Stimulated activated CD4-positive, alpha-beta T cell treated with anti-CD3 and anti-CD28 coated beads, Interleukin-15, amount 100 ng/mL, for 1 hour (primary cell): ENCODE measurements at places on chromosomes 5 and 9.

- DNase-seq, result no peak
Measured at GRCh38 chr9:109317979-109318741, 2.7 kb downstream of the EPB41L4B start.

DNA sequence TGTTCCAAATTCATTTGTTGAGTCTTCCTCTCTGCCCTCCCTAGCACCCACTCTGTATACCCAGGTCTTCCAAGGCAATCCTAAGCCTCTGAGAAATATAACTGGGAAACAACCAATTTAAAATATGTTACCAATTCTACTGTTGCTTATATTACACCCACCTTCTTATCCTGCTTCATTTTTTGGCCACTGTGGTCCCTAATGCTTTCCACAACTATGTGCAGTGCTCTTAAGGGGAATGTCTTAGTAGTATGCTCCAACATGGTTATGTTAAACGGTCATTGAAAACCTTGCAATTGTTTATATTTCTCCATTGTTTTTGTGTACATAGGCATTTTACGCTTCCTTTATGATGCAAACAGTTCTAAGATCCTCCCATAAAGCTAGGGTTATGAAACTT is 273.1 kb upstream of the HAPLN1 start:
- DNase-seq, result no peak

DNA sequence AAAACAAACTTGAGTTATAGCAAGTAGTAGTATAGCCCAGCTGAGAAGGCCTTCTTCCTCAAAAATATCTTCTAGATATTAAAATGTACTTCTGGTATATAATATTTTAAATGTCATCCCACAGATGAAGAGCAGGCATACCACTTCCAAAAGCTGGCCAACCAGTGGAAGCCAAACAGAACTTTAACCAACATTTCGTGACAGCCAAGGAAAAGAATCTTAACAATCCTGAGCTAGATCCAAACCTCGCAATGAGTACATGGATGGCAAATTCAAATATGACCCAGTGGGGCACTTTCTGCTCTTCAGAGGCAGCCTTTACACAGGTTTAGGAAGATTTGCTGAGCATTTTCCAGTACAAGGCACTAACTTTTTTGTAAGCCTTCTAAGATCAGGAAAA is 91.8 kb upstream of the ACO1 start:
- DNase-seq, result no peak

DNA sequence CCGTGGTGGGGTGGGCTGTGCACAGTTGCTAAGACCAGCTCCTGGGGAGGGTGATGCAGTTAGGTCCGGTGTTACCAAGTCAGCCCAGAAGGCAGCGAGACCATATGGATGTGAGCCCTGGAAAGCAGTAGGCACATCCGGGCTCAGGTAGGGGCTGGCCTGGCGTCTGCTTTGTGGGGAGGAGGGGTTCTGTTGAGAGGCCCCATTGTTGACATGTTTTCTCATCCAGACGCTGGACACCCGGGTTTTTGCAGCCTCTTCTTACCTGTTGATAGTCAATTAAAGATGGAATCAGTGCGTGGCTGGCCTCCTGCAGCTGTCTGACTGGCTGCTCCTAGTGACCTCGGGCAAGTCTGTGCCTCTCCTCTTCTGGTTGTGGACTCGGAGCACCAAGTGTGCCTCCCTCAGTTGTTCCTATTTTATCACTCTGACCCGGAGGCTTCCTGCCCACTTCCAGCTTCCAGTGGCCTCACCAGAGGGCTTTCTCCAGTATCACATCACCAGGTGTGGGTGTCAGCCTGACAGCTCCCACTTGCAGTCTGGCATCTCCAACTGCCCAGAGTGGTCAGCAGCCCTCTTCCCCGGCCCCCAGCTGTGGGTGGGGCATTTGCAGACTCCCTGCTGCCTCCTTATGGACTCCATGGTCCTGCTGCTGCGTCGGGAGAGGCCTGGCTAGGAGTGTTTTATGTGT is 90.8 kb downstream of the EHMT1 start:
- no peak for DNase-seq

GRCh38 chr9:26893030-26893676 is 551 bp upstream of the CAAP1 start:
- DNase-seq, result no peak

- no peak for DNase-seq
Measured at GRCh38 chr9:38361473-38361850, 31.0 kb upstream of the ALDH1B1 start.

DNA sequence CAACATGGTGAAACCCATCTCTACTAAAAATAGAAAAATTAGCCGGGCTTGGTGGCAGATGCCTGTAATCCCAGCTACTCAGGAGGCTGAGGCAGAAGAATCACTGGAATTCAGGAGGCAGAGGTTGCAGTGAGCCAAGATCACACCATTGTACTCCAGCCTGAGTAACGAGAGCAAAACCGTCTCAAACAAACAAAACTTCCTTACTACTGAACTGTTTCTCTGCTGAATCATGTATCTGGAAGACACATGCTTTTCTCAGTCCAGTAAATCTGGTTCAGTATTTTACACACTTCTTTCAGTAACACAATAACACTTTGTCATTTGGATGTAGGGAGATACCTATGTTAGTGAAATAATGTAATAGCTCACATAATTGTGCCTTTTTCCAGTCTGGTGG is 7.9 kb downstream of the TRMT10B start:
- DNase-seq, result no peak

DNA sequence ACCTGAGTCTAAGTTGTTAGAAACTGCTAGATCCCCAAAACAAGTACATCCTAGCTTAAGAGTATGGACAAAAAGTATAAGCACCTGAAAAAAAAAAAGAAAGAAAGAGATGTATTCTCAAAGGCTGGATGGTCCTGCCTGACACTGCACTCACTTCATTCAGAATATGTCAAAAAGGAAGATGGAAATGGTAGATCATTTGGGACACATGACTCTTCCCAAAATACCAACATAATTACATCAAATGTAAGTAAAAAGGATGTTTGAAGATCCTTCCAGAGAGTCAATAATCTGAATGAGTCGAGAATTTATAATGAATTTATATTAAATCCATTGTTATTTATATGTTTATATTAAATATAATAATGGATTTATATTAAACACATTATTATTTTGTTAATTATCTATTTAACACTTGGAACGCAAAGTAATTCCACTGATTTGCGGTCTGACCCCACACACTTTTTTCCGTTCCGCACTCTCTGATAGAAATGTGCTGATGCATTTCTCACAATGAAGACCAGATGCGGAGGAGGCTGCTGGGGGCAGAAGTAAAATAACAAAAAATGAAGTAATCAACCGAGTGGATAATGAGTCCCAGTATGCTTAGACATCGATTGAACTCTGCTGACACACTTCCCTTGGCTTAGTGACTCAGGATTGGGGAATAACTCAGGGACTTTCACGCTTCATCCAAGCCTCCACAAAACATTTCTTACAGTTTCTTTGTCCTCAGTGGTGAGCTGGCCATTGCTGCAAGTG is 201.2 kb downstream of the ADAMTS12 start:
- DNase-seq, result no peak
